ENCODE measurements at places on chromosomes 1 and 21.

GRCh38 chr1:183989078-183989577 is 48.4 kb downstream of the COLGALT2 start:
- DNase-seq, result no peak

GRCh38 chr1:1898246-1898933 is 7.5 kb upstream of the GNB1 start:
- DNase-seq, result no peak

DNA sequence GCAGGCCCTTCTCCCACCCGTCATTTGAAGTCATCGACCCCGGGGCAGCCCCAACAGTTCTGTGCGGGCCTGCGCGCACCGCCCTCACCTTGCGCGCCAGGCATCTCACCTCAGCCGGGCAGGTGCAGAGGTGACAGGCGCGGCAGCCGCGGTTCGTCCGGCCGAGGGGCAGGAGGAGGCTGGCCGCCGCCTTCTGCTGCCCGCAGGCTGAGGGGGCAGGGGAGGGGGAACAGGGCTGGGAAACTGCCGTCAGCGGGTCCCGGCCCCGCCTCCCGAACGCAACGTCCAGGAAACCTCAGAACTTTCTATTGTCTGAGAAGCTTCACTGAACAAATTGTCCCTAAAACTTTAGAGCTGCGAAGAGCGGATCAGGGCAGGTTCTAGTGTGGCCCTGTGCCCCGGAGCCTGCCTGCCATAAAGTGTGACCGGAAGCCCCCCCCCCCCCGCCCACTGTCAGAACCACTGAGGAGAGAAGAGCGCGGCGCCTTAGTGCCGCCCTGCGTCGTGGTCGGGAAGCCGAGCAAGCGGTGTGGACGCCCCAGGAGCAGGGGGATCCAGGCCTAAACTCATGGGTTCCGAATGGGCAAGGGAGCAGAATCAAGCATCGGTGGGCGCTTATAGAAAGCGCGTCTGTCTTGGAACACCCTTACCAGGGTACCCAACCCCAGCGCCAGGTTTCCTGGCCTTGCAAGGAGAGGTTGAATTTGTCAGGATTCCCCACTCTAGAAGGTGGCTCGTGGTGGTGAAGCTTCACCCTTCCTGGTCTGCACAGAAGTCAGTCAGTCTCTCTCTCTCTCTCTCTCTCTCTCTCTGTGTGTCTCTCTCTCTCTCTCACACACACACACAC is 13.3 kb upstream of the TBX15 start:
- DNase-seq, result no peak

- DNase-seq, result no peak
Measured at GRCh38 chr1:10071640-10072039, 38.9 kb downstream of the UBE4B start.

- no peak for DNase-seq
Measured at GRCh38 chr1:72003092-72003491, 279.2 kb downstream of the NEGR1 start.

DNA sequence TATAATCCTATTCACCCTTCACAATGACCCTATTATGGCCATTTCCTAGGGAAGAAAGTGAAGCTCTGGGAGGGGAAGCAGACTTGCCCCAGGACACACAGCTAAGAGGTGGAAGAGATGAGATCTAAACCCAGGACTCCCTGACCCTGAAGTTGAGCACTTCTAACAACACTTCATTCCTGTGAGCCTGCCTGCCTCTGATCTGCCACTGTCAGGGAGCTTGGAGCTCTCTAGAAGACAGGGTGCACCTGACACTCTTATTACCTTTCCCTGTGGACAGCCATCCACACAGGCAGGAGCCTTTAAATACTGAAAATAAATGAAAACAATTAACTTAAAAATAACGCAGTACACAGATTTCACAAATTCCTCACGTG is 599 bp downstream of the MKNK1 start:
- no peak for DNase-seq

GRCh38 chr1:43137445-43138052 is 34.5 kb downstream of the EBNA1BP2 start:
- no peak for DNase-seq
